ENCODE measurements at places on chromosomes 6 and 20. TPM values are rescaled to one million over a fixed set of nuclear protein-coding genes. Genes with fewer than 3 reads are reported as not detected.

Gene DDO
- 0.89 TPM for total RNA-seq

Gene POLH
- total RNA-seq: 8.3 TPM

Gene MLIP
- not detected for total RNA-seq

Gene DNAH8
- not detected for total RNA-seq

Gene WFDC12
- not detected for total RNA-seq

Gene EPPIN
- total RNA-seq: not detected

Gene BNIP5
- total RNA-seq: not detected

Gene PDE7B
- 27.1 TPM for total RNA-seq

Gene HTR1B
- total RNA-seq: 2.7 TPM

Gene LY6G5C
- 1.3 TPM for total RNA-seq

Gene CUTA
- 132 TPM for total RNA-seq

Gene SALL4
- total RNA-seq: 2.3 TPM

Gene SAMD10
- total RNA-seq: 3.6 TPM

Gene TMEM217
- total RNA-seq: not detected

Gene NMBR
- total RNA-seq: not detected

Gene NFKBIL1
- total RNA-seq: 20.5 TPM

Gene LY86
- not detected for total RNA-seq

Gene DUSP15
- not detected for total RNA-seq

Gene GNMT
- total RNA-seq: not detected

Gene COL9A3
- total RNA-seq: 5.8 TPM

Gene HLA-DRA
- 0.12 TPM for total RNA-seq

Gene FAM120B
- total RNA-seq: 6.0 TPM

Gene SGK2
- total RNA-seq: 0.15 TPM

Gene AHCY
- total RNA-seq: 235 TPM

Gene PNISR
- total RNA-seq: 86.5 TPM

Gene TCF19
- 5.8 TPM for total RNA-seq

Gene KHDC1
- total RNA-seq: 1.5 TPM

Gene FAM209A
- 0.17 TPM for total RNA-seq

Gene PTGIS
- total RNA-seq: not detected
